CD14-positive monocyte (primary cell): ENCODE measurements at places on chromosomes 1 and 21. TPM values are rescaled to one million over a fixed set of nuclear protein-coding genes. Genes with fewer than 3 reads are reported as not detected.

RHD gene
- not detected in 2 replicates for polyA plus RNA-seq

ADCY10 gene
- 0.09 TPM in 1 of 2 replicates, not detected in the other for polyA plus RNA-seq

FCMR gene
- polyA plus RNA-seq: 2.2 TPM

CD247 gene
- 0.29 and 0.62 TPM in 2 replicates for polyA plus RNA-seq

PKNOX1 gene
- polyA plus RNA-seq: 11.8 TPM

OR6N1 gene
- not detected for polyA plus RNA-seq

MMP23B gene
- polyA plus RNA-seq: 1.5 and 1.8 TPM in 2 replicates

PRR9 gene
- not detected in 2 replicates for polyA plus RNA-seq

CFHR5 gene
- not detected for polyA plus RNA-seq

GCSAML gene
- 0.16 TPM for polyA plus RNA-seq

MSH4 gene
- not detected for polyA plus RNA-seq

TXNIP gene
- 844 TPM for polyA plus RNA-seq
